ENCODE measurements at places on chromosomes 6 and 20.
A peak's percentile ranks its signal among the peaks of the same experiment; 100 is the strongest.

GRCh38 chr6:111410371-111410770 is 72.6 kb downstream of the REV3L start:
- no peak overlapping the region for H3K4me3 ChIP-seq
- no peaks in the 10 kb centered on the region for H3K4me1 ChIP-seq
- H3K36me3 ChIP-seq: no peaks in the 10 kb centered on the region
- DNase-seq: no peak
- no peaks in the 10 kb centered on the region for H3K27me3 ChIP-seq
- H3K27ac ChIP-seq: no peak overlapping the region

GRCh38 chr6:165986914-165987482 is 180.7 kb downstream of the TBXT start:
- DNase-seq: peak; percentile 57
- H3K36me3 ChIP-seq: no peaks in the 10 kb centered on the region
- peak overlapping the region; percentile 76 for H3K4me3 ChIP-seq
- H3K4me1 ChIP-seq: peaks cover 24% of the 10 kb centered on the region
- H3K27me3 ChIP-seq: peaks cover 98% of the 10 kb centered on the region
- no peak overlapping the region for H3K27ac ChIP-seq

- H3K4me1 ChIP-seq: peaks cover 9% of the 10 kb centered on the region
- H3K4me3 ChIP-seq: no peak overlapping the region
- DNase-seq: no peak
- H3K36me3 ChIP-seq: no peaks in the 10 kb centered on the region
Observed at GRCh38 chr20:51622004-51622874, 79.7 kb upstream of the NFATC2 start.

DNA sequence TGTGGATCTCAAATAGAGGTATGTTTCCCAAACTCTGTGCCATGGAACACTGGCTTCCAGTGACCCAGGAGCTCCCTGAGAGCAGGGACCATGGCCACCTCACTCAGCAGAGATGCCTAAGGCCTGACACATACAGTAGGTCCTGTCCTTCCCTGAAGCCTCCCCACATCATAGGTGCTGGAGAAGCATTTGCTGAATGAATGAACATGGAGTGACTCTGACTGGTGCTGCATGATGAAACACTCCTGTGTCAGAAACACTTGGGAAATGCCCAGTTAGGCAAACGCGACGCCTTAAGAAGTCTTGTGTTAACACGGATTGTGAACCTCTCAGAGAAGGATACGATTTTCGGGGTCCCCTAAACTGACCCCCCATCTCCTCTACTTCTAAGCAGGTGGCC is 14.3 kb downstream of the SLA2 start:
- no peaks in the 10 kb centered on the region for H3K27me3 ChIP-seq
- no peaks in the 10 kb centered on the region for H3K36me3 ChIP-seq

DNA sequence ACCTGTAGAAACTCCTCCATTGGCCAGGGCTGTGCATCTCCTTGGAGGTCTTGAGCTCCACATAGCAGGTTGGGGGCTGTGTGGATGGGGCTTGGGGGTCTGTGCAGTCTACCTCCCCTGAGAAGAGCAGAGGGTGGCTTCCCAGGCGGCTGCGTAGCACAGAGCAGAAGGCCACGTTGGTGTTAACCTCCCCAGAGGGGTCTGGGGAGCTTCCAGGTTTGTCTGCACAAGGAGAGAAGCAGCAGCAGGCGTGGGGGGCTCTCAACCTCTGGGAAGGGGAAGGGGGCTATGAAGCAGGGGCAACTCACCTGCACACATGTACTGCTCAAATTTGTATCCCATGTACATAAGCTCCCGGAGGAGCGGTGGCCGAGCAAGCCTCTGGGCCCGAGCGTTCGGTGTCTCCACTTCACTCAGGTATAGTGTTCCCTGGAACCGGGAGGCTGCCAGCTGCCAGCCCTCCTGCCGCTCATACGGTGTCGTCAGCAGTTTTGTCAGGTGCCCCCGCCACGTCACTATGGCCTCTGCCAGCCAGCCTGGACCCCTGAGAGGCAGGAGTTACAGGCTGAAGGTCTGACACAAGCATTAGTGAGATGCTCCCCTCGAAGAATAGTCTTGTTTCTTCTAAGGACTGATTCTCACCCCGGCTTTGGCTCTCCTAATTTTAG is 1.2 kb downstream of the DXO start:
- peak overlapping the region; percentile 84 for H3K4me3 ChIP-seq
- H3K27ac ChIP-seq: peak overlapping the region; percentile 99
- H3K27me3 ChIP-seq: no peaks in the 10 kb centered on the region
- peaks cover 46% of the 10 kb centered on the region for H3K36me3 ChIP-seq
- no peak for DNase-seq

GRCh38 chr20:57175397-57176010 is 90.9 kb downstream of the BMP7 start:
- H3K4me3 ChIP-seq: no peak overlapping the region
- H3K27ac ChIP-seq: no peak overlapping the region
- DNase-seq: no peak
- H3K4me1 ChIP-seq: peaks cover 21% of the 10 kb centered on the region
- H3K27me3 ChIP-seq: no peaks in the 10 kb centered on the region

DNA sequence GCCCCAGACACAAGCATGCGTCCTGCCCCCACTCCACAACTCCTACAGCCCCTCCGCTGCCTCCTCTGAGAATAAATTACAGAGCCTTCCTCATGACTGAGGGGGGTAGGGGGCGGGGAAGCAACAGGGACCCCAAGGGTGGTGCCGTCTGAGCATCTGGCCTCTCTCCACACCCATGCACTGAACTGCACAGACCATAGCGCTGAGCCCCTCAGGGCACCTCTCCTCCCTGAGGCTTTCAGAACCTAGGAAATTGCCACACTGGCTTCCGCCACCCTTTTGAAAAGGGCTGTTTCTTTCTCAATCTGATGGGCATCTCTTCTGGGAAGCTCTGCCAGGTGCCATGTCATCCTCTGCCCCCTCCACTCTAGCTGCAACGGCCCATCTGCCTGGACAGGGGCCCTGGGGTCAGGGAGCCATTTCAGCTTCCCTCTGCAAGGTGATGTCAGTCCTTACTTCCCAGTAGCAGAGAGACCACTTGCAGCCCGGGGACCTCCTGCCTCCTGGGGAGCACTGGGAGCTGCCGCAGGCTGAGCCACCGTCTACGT is 2.5 kb downstream of the CST7 start:
- DNase-seq: no peak
- H3K4me3 ChIP-seq: no peak overlapping the region
- no peak overlapping the region for H3K27ac ChIP-seq
- H3K4me1 ChIP-seq: peaks cover 14% of the 10 kb centered on the region
- peaks cover 9% of the 10 kb centered on the region for H3K27me3 ChIP-seq

GRCh38 chr20:1735417-1736089 is 78.0 kb upstream of the SIRPG start:
- no peak overlapping the region for H3K4me3 ChIP-seq
- peaks cover 13% of the 10 kb centered on the region for H3K27me3 ChIP-seq
- H3K36me3 ChIP-seq: no peaks in the 10 kb centered on the region
- no peak for DNase-seq
- no peak overlapping the region for H3K27ac ChIP-seq

DNA sequence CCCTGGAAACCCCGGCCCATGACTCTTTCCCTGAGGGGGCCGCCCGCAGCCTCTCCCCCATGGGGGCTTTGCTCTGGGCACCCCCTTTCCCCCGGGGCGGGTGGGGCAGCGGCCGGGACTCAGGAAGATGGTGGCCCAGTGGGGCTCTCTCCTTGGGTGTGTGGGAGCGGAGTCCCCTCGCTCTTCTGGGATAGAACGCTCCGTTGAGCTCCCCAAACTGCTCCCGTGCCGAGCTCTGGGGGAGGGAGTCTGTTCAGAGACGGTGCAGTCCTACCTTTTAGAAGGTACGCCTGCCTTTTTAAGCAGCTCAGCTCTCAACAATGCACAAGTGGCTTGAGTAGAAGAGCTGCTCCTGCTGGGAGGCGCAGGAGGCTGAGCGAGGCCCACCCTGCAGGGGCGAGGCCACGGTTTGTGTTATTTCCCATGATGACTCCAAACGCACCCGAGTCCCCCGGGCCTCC is 21.7 kb upstream of the BHLHE23 start:
- H3K27me3 ChIP-seq: peaks cover 6% of the 10 kb centered on the region
- no peak overlapping the region for H3K27ac ChIP-seq
- H3K4me3 ChIP-seq: peak overlapping the region; percentile 48
- no peaks in the 10 kb centered on the region for H3K36me3 ChIP-seq
- peak; percentile 11 for DNase-seq

DNA sequence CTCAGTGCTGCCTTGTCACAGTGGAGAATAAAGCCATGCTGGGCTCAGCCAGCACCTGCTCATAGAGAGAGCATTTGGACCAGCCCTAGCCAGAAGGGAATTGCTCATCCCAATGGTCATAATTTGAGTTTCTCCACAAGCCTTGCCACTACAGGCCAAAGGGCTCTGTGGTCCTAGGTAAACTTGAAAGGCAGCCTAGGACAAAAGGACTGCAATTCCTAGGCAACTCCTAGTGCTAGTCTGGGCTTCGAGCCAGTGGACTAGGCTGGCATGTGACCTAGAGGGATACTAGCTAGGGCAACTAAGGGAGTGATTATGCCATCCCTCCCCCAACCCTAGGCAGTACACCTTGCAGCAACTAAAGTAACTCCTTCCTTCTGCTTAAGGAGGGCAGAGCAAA is 516.2 kb downstream of the BCKDHB start:
- no peak overlapping the region for H3K4me3 ChIP-seq
- no peaks in the 10 kb centered on the region for H3K4me1 ChIP-seq
- peaks cover 11% of the 10 kb centered on the region for H3K36me3 ChIP-seq
- H3K27me3 ChIP-seq: no peaks in the 10 kb centered on the region
- DNase-seq: no peak

DNA sequence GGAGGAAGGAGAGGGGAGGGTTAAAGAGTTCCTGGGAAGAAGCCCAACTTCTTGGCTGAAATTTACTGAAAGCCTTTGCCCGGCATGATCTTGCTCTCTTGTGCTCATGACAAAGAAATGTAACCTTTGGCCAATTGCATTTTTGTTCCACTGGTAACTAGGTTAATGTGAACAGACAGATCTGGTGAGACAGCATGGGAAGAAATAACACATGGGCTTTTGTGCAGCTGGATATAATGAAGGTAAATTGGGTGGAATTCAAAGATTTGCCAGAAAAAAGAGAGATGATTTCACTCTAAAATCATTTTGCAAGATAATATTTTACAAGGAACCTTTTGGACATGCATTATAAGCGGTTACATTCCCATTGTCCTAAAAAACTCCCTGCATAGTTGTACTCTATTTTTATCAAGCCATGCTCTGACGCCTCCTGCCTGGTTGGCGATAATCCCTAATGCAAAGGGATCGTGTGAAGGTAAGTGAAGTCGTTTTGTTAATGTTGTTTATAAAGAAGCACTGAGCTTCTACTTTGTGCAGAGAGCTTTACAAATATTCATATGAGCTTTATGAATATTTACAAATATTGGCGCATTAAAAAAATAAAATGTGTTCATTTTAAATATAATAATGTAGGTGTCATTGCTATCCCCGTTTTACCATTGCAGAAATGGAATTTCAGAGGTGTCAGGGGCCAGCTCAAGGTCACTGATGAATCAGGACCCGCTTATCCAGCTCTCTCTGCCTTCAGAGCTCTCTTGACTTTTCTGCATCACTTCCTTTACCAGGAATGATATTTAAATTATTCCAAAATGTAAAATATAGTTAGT is 161.3 kb upstream of the AGPAT4 start:
- H3K27me3 ChIP-seq: peaks cover under 1% of the 10 kb centered on the region
- peaks cover 2% of the 10 kb centered on the region for H3K36me3 ChIP-seq
- peaks cover 16% of the 10 kb centered on the region for H3K4me1 ChIP-seq
- H3K4me3 ChIP-seq: no peak overlapping the region
- no peak overlapping the region for H3K27ac ChIP-seq
- no peak for DNase-seq

GRCh38 chr6:107638493-107638892 is 148.6 kb downstream of the SOBP start:
- H3K36me3 ChIP-seq: no peaks in the 10 kb centered on the region
- no peak overlapping the region for H3K27ac ChIP-seq
- H3K4me1 ChIP-seq: peaks cover 9% of the 10 kb centered on the region
- peaks cover 19% of the 10 kb centered on the region for H3K27me3 ChIP-seq

GRCh38 chr20:59346061-59346460 is 45.6 kb downstream of the EDN3 start:
- DNase-seq: no peak
- H3K4me3 ChIP-seq: no peak overlapping the region
- peaks cover 5% of the 10 kb centered on the region for H3K27me3 ChIP-seq
- no peak overlapping the region for H3K27ac ChIP-seq
- H3K4me1 ChIP-seq: no peaks in the 10 kb centered on the region

DNA sequence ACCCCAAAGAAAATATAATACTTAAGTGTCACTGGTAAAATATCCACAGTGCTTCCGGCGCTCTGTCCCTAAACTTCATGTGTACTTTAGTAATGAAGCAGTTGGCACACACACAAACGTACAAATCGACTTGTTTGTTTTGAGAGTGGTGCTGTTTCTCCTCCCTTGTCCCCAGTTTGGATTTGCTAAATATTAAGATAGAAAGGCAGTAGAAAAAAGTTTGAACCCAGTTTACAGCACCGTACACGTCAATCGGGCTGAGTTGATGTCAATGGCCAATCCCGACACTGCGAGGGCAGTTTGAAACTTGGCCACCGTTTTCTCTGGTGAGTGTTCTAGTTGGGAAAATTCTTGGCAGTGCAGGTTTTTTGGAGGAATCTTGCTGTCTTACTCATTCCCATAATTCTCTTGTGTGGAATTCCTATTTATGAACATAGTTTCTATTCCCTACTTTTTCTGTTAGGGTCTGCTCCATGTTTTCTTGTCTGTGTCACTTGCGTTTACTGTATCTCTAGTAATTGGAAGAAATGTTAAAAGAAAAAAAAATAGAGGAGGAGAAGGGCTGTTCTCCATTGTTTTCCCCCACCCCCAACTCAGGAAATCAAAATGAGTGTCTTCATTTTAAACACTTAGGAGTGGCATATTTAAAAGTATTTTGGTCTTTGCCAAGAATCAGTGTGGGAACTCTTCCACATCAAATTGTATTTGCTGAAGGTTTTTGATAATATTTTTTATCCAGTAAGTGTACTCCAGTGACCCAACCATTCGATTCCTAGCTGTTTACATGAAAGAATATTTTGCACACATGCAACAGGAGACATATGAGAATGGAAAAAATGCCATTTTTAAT is 72.3 kb downstream of the OR2B2 start:
- no peaks in the 10 kb centered on the region for H3K36me3 ChIP-seq
- H3K4me3 ChIP-seq: no peak overlapping the region
- no peak overlapping the region for H3K27ac ChIP-seq
- peaks cover 21% of the 10 kb centered on the region for H3K4me1 ChIP-seq

DNA sequence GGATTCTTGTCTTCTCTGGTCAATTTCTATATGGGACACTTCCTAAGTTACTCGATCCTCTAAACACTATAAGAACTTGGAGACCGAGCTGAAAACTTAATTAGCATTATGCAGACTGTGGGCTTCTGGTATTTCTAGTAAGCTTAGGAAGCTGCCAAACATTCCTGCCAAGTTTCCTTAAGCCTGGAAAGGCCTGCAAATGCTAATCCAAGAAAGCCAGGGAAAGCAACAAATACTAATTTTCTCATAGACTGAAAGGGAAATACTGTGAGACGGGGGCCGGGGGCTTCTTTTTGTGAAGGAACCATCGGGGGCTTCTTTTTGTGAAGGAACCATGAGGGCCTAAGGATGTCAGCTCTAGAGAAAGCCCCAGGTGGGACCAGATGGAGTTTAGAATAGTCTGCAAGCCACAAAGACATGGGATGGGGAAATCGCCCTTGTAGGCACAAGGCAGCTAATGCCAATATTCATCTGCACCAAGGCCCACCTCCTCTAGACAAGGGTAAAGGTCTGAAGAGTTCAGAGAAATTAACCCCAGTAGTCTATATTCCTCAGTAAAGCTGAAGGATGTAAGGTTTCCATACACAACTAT is 332.4 kb upstream of the PRDM1 start:
- H3K27me3 ChIP-seq: no peaks in the 10 kb centered on the region
- peaks cover 15% of the 10 kb centered on the region for H3K4me1 ChIP-seq
- no peak overlapping the region for H3K27ac ChIP-seq
- H3K4me3 ChIP-seq: no peak overlapping the region
- no peak for DNase-seq
- peaks cover 10% of the 10 kb centered on the region for H3K36me3 ChIP-seq
